ENCODE measurements at places on chromosomes 1 and 21.
A peak's percentile ranks its signal among the peaks of the same experiment; 100 is the strongest.

- no peak for DNase-seq
Observed at GRCh38 chr1:247409869-247410544, 6.0 kb upstream of the NLRP3 start.

GRCh38 chr21:20445971-20446370 is 552.2 kb upstream of the NCAM2 start:
- no peak for DNase-seq

DNA sequence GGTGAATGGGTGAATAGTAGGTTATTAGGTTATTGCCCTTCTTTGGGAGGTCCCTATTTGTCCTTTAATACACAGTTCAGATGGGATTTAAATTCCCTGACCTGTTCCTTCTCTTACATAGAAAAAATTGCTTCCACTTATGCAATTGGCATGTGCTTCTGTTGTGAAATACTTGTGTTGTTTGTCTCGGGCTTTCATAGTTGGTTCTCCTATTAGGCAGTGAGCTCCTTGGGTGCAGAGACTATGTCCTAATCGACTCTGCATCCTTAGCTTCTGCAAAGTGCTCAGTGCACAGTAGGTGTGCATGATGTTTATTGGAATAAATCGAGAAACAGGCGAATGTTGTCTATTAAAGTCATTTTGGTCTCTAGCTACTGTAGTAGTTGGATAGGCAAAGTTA is 1.3 kb upstream of the PDE4B start:
- no peak for DNase-seq

- no peak for DNase-seq
Observed at GRCh38 chr1:235617808-235618207, 31.8 kb downstream of the GNG4 start.

- DNase-seq: no peak
Observed at GRCh38 chr1:42576935-42577334, 81.3 kb upstream of the PPIH start.

DNA sequence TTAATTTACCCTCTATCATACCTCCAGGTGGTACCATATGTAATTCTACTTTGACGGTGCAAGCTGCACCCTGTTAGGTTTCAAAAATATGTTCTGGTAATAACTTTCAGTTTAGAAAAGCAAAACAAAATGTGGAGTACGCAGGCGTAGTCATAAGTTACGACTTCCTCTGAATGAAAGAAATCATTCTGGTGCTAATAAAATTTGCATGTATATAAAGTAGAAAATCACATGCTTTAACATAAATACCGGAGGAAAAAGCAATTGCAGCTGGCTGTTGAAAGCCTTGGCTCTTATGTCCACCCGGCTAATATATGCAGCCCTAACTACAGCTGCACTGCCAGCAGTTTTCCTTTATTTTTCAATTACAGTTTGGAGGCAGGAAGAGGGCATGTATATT is 65.2 kb upstream of the TMPRSS15 start:
- DNase-seq: no peak

- no peak for DNase-seq
Observed at GRCh38 chr1:174998569-174999215, 1.1 kb upstream of the CACYBP start.

GRCh38 chr1:226335661-226336060 is 26.7 kb upstream of the LIN9 start:
- DNase-seq: no peak

DNA sequence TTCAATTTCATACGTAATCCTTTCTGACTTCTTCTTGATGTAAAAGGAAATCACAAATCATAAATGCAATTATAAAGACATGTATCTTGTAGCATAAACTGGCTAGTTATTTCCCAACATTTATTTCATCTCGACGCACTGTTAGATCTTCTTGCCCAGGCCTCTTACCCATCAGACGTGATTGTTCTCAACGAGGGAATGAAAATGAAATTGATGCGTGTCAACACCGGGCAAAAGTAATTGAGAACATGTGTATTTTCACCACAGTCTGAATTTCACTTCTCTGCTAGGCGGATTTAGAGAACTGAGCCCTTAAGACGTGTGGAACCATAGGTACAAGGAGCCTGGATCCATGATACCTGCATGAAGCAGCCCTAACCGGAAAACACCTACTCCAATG is 519.7 kb downstream of the KCNT2 start:
- DNase-seq: no peak

- peak; percentile 56 for DNase-seq
Observed at GRCh38 chr1:159945483-159946241, at the start of gene IGSF9. Gene IGSF9, minus strand, starts transcription at chr1:159945613. Its CDS starts 2,159 bp downstream, at chr1:159943454.

DNA sequence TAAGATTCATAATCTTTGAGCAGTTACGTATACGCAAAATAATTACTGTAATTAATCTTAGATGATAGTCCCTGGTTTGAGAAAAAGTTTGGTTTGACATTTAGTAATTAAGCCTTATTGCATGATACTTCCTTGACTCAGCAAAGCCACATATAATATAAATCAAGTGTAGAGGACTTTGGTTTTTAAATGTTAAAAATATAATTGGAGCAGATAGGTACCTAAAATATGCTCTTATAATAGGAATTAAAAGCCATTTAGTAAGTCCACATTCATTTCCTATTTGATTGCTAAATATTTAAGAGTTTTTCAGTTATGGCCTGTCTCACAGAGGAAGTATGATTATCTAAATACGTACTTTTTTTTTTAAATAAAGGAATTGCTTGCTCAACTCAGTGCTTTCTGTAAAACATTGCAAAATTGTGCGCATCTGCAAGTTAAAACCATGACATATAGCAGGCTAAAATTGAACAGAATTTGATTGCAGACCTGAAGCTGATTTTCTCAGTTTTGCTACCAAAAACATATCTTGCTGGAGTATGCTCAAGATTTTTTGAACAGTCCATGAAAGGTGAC is 20.4 kb downstream of the RPE65 start:
- no peak for DNase-seq

- DNase-seq: peak; percentile 43
Observed at GRCh38 chr1:97630948-97631347, 289.9 kb downstream of the DPYD start.

GRCh38 chr1:84724128-84724860 is 34.0 kb upstream of the SSX2IP start:
- no peak for DNase-seq

DNA sequence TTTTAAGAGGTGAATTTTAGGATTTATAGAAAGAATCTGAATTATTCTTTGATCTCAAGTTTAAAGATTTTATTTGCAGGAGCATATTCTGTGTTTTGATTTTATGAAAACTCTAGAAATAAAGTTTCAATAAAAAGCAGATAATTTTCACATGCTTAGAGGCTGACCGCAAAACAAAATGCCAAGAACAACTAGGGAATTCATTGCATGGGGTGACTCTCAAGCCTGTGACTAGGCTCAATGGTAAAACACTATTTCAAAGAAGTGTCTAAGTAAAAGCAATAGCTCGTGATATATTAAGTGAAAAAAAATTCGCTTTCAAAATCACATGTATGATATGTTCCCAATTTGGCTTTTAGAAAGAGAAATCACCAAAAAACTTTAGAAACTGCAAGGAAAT is 49.6 kb downstream of the RPL5 start:
- no peak for DNase-seq

DNA sequence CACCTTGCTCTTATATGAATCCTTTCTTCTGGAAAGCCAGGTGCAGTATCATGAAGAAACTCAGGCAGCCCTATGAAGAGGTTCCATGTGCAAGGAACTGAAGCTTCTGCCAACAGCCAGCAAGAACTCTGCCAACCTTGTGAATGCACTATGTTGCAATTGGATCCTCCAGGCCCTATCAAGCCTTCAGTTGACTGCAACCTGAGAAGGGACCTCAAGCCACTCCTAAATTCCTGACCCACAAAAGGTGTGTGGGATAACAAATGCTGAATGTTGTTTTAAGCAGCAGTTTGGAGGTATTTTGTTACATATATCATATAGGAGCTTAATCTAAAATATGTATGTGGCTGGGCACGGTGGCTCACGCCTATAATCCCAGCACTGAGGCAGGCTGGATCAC is 84.0 kb downstream of the RERE start:
- no peak for DNase-seq

DNA sequence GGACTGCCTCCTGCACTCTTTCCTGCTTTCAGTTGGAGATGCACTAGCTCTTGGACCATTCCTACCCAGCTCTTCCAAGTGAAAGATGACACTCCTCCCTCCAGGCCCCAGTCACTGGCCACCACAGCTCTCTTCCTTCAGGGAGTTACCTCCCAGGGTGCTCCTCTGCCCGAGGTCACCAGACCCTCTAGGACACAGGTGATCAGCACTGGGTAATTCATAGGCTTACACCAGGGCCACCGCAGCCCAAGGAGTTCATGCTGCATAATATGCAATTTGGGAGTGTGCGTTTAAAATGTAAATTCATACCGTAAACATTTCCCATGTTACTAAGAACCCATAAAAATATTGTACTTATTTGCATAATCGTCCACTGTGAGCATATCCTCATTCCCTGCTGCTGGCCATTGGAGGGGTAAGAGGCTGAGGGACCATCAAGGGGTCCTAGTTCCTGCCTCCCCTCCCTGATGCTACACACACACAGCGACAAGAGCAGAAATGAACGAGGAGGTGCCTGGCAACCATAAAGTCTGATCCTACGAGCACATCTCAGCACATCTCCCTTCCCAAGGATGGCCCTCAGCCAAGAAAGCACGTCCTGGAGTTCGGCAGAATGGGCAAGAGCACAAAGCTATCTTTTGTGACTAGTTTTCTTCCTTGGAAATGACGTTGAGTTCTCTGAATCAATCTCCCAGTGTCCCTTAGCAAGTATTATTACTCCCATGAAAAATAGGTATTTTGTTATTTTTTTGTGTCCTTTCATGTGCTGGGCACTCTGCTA is 222.9 kb upstream of the RAB4A start:
- DNase-seq: no peak

- DNase-seq: no peak
Observed at GRCh38 chr1:183702087-183702812, 49.1 kb upstream of the APOBEC4 start.

GRCh38 chr21:30257773-30258172 is 25.0 kb downstream of the KRTAP24-1 start:
- no peak for DNase-seq

GRCh38 chr1:78716186-78716585 is 66.6 kb downstream of the IFI44 start:
- no peak for DNase-seq

DNA sequence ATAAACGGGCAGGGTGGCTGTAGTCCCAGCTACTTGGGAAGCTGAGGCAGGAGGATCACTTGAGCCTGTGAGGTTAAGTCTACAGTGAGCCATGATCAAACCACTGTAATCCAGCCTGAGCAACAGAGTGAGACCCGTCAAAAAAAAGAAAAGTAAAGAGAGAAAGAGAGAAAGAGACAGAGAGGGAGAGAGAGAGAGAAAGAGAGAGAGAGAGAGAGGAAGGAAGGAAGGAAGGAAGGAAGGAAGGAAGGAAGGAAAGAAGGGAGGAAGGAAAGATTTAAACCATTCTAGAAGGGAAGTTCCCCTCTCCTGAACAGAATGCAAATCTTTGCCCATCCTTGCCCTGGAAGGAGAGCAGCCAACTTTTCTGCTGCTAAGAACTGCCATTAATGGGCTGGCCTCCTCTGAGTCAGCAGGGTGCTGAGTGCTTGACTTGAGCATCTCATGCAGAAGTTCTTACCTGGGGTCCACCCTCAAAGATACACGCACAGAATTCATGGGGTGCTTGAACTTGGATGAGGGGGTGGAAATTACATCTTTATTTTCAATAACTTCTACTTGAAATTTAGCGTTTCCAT is 24.5 kb upstream of the TARDBP start:
- DNase-seq: no peak

DNA sequence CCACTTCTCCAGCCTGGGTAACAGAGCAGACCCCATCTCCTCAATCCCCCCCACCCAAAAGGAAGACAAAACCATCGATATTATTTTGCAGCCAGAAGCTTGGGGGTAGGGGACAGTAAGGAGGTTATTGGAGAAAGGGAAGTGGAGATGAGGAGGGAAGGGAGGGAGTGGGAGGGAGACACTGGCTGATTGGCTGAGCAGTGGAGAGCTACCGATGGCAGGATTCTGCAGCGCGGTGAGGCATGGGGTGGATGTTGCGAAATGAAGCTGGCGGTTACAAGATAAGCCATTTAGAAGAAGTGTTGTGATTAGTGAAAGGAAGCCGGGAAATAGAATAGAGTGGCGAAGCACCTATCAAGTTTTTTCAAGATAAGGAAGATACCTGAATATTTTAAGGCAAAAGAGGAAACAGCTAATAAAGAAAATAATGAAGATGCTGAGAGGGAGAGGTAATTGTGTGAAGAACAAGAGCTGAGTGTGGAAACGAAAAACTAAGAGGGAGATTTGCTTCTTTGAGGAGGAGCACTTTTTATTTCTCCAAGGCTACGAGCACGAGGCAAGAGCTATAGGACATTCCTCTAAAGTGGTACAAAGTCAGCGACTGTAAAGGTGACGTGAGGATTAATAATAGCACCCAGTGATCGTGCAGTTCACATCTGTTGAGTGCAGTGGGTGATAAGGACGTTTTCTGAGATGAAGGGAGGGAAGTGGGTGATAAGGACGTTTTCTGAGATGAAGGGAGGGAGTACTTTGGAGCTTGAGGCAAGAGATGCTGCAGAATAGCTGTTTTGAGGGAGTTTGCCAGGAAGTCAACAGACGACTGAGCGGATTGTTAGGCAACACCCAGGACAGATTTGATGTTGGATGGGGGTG is 103.2 kb upstream of the KIF26B start:
- DNase-seq: no peak

GRCh38 chr21:41692185-41692565 is 74.7 kb downstream of the RIPK4 start:
- DNase-seq: no peak

GRCh38 chr21:33663241-33663640 is 20.9 kb downstream of the ITSN1 start:
- no peak for DNase-seq

GRCh38 chr21:14766241-14766640 is 220.1 kb upstream of the SAMSN1 start:
- no peak for DNase-seq

DNA sequence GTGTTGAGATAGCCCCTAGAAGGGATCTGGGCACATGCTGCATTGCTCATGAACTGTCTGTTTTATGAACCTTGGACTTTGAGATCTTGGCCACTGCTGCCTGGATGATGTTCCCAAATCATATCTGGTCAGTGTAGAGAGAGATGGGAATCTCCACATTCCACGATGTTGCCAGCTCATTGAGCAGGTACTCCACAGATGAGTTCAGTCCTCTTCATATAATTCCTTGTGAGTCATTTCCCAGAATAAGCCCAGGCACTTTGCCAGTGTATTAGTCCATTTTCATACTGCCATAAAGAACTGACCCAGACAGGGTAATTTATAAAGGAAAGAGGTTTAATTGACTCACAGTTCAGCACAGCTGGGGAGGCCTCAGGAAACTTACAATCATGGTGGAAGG is 254.0 kb upstream of the RUNX1 start:
- DNase-seq: no peak

- DNase-seq: peak; percentile 15
Observed at GRCh38 chr1:5980314-5981008, 11.8 kb downstream of the NPHP4 start.

All from amygdala (tissue), 56 donors.